Stimulated activated CD4-positive, alpha-beta T cell treated with anti-CD3 and anti-CD28 coated beads, Interleukin-1b, Interleukin-23, amount 100 ng/mL, for 48 hours (primary cell): ENCODE measurements at places on chromosomes 6 and 20.
A peak's percentile ranks its signal among the peaks of the same experiment; 100 is the strongest.

DNA sequence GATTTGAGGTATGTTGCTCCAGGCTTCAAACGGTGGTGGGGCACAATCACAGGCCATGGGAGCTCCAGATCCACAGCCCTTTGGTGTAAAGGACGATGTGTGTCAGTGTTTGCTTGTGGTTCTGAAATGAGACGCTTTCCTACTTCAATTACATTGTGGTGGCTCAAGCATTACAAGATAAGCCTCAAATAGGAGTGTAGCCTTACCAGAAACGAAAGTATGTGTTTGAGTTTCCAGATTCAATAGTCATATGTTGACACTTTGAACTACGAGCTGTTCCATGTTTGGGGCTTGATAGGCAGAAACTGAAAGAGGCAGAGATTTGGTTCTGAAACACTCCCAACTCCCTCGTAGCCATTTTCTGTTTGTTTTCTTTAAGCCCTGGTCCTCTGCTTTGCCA is 187.1 kb downstream of the MYLK4 start:
- DNase-seq, result peak; percentile 27

DNA sequence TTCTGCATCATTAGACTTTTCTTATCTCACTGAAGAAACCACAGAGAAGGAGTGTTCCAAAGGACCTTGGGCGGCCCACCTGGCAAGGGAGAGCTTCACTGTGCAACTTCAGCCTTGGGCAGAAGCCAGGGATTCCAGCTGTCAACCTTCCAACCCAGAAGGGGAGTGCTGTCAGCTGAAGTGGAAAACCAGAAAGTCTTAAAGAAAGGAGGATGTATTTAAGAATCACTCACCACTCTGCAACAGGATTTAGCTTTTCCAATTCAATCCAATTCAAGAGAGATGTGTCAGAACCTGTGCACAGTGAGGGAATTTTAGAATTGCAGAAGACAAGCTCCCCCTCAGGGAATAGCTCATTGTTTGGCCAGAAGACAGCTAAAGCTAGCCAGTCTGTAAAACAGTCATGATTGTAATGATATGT is 553.7 kb downstream of the CD83 start:
- no peak for DNase-seq

- DNase-seq, result no peak
Observed at GRCh38 chr6:107080036-107080435, 35.3 kb downstream of the BEND3 start.

DNA sequence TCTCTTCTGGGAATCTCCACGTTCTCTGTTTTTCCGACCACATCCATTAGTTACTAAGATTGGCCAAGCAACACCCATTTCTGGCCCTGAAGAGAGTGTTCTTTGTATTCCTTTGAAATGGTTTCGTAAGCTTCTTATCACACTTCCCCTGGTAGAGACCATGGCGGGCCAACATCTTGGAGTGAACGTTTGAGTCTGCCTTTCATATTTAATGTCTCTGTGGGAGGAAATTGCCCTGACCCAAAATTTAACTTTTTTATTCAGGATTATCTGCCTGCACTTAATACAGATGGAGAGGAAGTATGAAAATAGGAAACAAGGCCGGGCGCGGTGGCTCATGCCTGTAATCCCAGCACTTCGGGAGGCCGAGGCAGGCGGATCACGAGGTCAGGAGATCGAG is 177.0 kb upstream of the SNX9 start:
- no peak for DNase-seq

DNA sequence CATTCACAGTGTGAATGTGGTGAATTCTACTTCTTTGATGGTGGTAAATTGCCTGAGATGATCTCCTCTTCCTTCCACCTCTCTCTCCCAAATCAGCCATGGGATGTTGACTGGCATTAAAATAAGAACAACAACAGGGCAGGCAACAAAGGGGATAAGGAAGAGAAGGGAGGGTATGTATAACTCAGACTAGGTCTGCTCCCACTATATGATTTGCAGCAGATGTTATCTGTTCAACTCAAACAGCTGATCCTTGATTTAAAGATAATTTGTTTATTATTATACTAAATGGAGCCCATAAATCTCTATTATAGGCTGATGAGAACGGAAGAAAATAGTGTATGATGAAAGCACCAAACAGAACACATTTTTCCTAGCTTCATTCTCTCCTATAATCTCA is 262.0 kb downstream of the BTBD3 start:
- no peak for DNase-seq

DNA sequence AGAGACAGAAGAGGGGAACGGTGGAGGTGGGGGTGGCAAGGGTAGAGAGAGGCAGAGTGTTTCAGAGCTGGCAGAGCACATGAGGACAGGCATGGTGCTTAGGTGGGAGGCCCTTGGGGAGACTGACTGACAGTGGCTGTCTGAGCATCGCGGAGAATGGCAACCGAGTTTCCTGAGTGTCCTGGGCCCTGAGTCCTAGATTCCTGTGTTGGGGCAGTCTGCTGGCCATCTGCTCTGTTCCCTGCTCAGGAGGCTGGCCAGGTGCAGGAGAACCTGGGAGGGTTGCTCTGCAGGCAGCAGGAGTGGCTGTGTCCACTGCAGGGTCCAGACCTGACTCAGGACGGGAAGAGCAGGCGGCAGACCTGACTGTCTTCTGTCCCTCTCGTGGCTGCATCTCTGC is 248.9 kb downstream of the LRFN2 start:
- no peak for DNase-seq

- DNase-seq, result peak; percentile 12
Observed at GRCh38 chr6:13624871-13625288, 9.7 kb downstream of the NOL7 start.

GRCh38 chr6:151808371-151809241 is 1.1 kb downstream of the ESR1 start:
- no peak for DNase-seq
